ENCODE measurements at places on chromosomes 2 and 18.

GRCh38 chr2:169965495-169965894, 138.2 kb downstream of the UBR3 start:
- DNase-seq = no peak

DNA sequence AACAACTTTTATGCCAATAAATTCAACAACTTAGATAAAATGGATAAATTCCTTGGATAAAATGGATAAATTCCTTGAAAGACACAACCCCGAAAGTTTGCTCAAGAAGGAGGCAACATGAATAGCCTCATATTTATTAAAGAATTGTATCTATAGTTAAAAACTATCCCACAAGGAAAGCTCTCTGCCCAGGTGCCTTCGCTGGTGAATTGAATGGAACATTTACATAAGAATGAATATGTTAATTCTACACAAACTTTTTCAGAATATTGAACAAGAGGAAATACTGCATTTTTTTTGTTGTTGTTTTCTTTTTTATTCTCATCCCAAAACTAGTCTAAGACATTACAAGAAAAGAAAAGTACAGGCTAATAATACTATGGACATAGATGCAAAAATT, 805.3 kb upstream of the RAB6C start:
- DNase-seq = no peak

GRCh38 chr2:239884051-239884405, 141.1 kb downstream of the NDUFA10 start:
- DNase-seq = no peak

- DNase-seq = no peak
These were observed 3.8 kb upstream of the AQP12B start for GRCh38 chr2:240686460-240686859.

GRCh38 chr2:168156661-168157060, 90.7 kb downstream of the STK39 start:
- no peak for DNase-seq

DNA sequence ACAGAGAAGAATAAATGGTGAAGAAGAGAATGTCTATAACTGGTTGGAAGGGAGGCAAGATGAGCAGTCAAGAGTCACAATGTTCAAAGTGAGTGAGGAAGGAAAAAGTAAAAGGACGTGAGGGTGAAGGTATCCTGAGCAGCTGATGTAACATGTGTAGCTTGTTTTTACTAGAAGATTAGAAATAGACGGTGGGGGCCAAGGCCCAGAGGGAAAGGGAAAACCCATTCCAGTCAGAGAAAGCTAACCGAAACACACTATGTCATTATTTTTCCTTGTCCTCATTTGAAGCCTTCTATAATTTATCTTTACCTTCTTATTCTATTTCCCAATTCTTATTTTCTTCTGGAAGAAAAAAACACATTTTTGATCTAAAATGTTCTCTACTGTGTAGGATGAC, 176.6 kb downstream of the THADA start:
- DNase-seq = no peak

DNA sequence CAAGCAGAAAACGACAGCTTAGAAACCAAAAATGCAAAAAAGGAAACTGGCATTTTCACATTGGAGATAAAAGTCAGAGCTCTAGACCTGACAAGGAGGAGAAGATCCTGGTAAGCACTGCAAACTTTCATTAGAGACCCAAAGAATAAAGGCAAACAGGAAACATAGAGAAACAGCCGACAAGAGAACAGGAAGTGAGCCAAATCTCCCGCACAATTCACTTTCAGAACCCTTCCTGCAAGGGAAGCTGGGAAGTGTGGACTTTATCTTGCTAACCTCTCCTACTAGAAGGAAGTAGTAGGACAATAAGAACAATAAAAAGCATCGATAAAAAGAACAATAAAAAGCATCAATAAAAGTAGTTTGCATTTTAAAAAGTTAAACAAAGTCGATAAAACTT, 417.8 kb upstream of the SPHKAP start:
- DNase-seq = no peak

All from renal cortex interstitium (tissue), 15 donors.